ENCODE measurements at places on chromosomes 4 and X.
A peak's percentile ranks its signal among the peaks of the same experiment; 100 is the strongest.

- DNase-seq: no peak
These were observed 210.5 kb upstream of the KIT start for GRCh38 chr4:54447304-54447703.

GRCh38 chr4:54091637-54092404 is 8.1 kb upstream of the GSX2 start:
- DNase-seq: peak; percentile 38

GRCh38 chrX:13748486-13748885 is 13.9 kb downstream of the OFD1 start:
- DNase-seq: no peak

GRCh38 chrX:105323928-105324327 is 103.4 kb upstream of the TEX13A start:
- DNase-seq: no peak

DNA sequence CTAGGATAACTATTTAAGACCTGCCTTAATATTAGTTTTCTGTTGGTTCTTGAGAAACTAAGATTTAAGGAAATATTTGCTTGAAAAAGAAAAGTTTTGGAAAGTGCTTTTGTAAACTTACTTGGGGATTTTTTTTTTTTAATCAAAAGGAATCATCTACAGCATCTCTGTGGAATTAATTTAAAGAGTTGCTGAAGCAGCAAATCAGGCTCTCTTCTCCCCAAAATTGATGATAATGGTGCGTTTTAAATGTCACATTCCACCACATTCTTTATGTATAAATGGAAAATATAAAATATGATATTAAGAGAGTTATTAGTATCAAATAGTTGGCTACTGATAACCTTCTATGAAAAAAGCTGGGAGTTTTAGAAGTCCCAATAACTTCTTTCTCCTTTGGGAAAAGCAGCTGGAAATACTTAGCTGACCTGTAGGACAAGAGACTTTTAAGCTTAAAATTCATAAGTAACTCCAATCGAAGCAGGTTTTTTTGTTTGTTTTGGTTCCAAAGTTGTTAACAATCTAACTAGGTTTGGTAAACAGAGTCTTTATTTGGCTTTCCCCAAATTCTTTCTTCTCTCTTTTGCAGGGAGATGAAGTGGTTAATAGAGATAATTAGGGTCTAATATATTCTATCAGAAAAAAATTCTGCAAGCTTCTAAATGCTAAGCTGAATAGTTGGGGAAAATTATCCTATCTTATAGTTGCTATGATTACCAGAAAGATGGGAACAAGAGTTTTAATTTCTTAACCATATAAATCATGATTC is 4.4 kb downstream of the KLF3 start:
- DNase-seq: no peak

DNA sequence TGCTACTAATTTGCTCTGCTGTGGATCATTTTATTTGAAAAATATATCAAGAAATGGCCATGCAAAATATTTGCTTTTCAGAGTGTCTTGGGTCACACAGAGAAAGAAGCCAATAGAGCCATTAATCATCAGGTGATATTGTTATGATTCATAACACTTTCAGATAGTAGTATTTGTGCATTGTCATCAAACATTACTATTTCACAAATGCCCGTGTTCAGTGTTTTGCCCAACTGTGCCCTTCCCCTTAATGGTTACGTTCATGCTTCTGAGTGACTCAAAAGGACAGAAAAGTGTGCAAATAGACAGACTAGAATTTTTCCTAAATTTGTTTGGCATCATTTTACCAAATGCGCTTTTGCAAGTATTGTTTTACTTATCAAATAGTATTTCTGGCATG is 46.5 kb downstream of the PHOX2B start:
- DNase-seq: no peak
